ENCODE measurements at places on chromosomes 1 and 21. TPM values are rescaled to one million over a fixed set of nuclear protein-coding genes. Genes with fewer than 3 reads are reported as not detected.
A peak's percentile ranks its signal among the peaks of the same experiment; 100 is the strongest.

Gene GUCA2A
- total RNA-seq: not detected

- DNase-seq: peak; percentile 68
Observed at GRCh38 chr1:202135221-202135721, 9.3 kb downstream of the ARL8A start.

Gene RORC
- 7.0 TPM for total RNA-seq

DNA sequence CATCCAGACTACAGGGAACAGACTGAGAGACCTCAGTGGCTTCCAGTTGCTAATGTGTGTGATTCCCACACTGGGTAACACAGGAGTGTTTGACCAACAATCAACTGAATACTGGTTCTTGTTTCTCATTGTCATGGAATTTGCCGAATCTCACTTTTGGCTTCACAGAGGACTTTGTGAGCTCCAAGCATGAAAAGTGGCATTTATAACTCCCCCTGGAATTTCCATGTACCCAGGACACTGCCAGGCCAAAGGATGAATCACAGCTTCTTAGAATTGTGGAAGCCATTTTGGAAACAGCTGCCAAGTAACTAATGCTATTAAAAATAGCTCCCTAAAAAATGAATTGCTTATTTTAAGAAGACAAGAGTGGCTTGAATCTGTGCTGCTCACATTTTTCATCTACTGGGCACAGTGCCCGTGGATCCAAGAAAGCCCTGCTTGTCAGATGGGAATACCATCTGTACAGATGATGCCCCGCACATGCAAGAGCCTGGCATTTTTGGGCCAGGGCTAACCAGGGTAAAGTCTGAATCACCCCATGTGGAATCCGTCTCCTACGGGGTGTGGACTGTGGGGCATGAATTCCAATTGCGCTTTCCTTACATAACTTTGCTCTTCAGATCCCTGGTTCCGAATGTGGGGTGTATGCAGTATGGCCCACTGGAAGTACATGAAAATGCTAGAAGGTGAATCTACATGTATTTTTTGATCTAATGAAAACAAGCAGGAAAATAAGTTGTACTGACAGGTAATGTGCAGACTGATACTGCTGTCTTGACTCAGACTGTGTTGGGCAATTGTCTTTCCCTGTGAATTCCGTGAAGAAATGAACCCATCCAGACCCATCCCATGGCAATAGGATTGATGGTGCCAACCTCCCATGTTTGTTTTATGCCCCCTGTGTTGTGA is 487.3 kb downstream of the SIPA1L2 start:
- DNase-seq: peak; percentile 80

- DNase-seq: no peak
Observed at GRCh38 chr1:223556414-223557129, 108.9 kb downstream of the CAPN8 start.

- no peak for DNase-seq
Observed at GRCh38 chr1:166166329-166166697, 488 bp downstream of the FAM78B start.

- no peak for DNase-seq
Observed at GRCh38 chr1:182279302-182279701, 112.3 kb downstream of the GLUL start.

Measured in umbilical cord (tissue), 2 donors.